ENCODE measurements at places on chromosomes 5 and 9.

- no peak for DNase-seq
Measured at GRCh38 chr5:173354645-173355044, 26.4 kb upstream of the STC2 start.

- no peak for DNase-seq
Measured at GRCh38 chr5:52751137-52751536, 36.6 kb upstream of the ITGA1 start.

- no peak for DNase-seq
Measured at GRCh38 chr5:158610051-158610415, 489.7 kb downstream of the EBF1 start.

GRCh38 chr9:98640394-98640793, 68.3 kb downstream of the GABBR2 start:
- DNase-seq, result no peak

DNA sequence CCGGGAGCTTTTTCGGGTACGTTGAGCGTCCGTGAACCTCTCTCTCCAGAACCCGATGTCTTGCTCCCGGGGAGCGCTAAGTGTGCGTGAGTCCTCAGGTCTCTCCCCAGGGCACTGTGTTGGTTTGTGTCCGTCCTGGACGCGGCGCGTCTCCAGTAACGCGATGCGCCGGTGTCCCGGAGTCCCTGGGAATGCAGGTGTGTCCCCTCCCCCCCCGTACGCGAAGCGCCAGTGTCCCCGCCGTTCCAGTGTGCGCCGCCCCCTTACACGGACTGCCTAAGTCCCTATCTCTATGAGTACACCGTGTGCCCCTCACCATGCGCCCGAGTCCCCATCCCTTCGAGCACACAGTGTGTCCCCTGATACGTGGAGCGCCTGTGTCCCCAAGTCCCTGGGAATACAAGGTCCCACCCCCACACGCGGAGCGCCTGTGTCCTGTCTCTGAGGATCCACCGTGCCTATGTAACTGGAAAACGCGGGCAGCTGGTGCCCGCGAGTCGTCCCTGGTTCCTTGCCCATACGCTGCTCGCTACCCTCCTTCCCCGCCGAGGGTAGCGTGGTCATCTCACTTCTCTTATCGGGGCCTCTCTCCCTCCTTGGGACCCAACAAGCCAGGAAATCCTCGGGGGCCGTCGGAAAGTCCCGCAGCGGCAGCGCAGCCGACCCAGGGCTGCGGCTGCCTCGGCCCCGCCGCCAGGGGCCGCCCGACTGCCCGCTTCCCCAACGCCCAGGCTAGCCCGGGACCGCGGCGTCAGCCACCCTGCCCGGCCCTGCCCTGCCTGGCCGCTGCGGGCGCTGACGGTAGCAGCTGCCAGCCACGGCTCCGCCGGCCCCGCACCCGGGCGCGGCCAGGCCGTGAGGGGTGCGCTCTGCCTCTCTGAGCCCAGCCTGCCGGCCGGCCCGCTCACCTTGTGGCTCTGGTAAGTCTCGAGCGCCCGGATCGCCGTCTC, 709 bp downstream of the ELL2 start:
- peak; percentile 4 for DNase-seq

DNA sequence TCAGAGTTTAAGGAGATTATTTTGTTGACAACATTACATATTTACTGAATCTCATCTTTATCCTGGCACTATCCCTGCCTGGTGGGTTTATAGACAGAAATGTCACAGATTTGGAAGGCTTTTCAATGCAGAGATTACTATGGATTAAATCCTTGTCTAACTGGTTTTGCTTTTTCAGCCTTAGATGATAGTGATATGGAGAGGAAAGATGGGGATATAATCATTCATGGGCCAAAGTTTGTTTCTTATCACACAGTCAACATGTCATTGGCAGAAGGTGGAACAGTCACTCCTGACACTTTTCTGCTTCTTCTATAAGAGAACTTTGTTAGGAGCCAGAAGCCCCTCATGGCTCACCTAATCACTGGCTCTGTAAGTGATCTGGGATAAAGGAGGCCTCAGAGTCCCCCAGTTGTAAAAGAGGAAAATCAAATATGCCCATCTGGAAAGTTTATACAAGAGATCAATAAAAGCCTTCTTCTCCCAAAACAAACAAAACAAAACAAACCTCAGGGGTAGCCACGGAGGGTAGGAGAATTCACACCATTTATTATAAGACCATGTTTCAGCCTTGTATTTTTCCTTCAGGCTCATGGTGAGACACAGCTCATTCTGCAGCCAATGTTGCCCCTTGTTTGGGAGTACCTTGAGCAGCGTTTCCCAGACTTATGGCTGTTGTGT, 101.2 kb downstream of the PCSK1 start:
- DNase-seq, result no peak

- DNase-seq, result no peak
Measured at GRCh38 chr5:126963822-126964375, 66.5 kb downstream of the MARCHF3 start.

DNA sequence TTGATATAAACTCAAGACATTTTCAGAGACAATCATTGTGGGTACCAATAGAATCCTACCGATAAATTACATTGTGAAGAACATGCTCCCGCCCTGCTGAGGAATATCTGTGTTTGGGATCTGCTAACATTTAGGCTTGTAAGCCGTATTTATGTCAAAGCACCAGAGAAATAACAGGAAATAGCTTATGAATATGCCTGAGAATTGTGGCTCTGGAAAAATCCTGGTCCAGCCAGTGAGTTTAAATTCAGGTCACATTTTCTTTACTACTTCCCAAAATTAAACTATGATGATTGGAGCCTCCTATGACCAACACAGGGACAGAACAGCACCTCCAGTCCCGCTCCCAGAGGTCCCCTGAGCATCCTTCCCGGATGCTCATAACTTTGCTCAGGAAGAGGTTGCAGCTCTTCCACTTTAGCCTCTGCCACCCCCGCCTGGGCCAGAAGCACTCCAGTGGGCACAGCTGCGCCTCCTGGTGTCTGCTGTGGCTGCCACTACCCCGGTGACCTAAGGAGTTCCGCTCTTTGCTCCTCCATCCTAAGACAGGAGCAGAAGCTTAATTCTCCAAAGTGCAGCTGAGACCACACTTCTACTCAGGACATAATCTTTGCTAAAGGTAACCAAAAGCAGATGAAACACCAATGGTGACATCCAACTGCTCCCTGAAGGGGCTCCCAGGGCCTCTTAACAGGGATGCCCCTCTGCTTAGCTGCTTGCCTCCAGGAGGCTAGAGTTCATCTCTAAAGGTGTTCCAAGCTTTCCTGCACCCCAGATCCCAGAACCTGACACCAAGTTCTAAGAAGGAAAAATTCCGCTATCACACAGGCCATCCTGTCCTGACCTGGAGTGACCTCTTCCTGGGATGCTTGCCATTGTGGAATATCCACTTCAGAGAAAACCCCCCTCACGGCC, 58.8 kb downstream of the SLC1A1 start:
- DNase-seq, result no peak

GRCh38 chr9:73269430-73270101, 117.9 kb downstream of the ANXA1 start:
- DNase-seq, result peak; percentile 6

DNA sequence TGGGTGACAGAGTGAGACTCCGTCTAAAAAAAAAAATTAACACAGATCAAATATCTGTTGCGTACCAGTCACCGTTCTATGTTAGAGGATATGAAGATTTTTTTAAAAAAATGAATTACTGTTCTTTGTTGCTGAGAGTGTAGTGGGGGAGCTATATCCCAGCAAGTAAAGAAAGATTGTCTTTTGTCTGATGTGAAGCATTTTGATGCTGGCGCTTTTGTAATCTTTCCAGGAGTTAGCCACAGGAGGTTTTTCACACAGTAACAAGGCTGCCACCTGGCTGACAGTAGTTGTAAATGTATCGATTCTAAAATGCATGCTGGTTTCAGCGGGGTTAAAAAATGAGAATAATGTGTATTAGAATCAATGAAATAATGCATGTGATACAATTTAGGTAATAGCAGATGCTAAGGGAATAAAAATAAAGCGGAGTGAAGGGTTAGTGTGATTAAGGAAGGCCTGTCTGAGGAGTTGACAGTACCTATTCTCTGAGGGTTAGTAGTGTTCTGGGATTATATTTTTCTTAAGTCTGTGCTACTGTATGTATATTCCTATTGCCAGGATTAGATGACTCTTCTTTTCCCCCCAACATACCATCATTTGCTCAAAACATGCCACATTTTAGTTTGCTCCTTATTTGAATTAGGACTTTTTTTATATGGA, 3.4 kb downstream of the LMNB1 start:
- DNase-seq, result no peak

GRCh38 chr5:180162304-180162661, 46.7 kb downstream of the RASGEF1C start:
- no peak for DNase-seq

DNA sequence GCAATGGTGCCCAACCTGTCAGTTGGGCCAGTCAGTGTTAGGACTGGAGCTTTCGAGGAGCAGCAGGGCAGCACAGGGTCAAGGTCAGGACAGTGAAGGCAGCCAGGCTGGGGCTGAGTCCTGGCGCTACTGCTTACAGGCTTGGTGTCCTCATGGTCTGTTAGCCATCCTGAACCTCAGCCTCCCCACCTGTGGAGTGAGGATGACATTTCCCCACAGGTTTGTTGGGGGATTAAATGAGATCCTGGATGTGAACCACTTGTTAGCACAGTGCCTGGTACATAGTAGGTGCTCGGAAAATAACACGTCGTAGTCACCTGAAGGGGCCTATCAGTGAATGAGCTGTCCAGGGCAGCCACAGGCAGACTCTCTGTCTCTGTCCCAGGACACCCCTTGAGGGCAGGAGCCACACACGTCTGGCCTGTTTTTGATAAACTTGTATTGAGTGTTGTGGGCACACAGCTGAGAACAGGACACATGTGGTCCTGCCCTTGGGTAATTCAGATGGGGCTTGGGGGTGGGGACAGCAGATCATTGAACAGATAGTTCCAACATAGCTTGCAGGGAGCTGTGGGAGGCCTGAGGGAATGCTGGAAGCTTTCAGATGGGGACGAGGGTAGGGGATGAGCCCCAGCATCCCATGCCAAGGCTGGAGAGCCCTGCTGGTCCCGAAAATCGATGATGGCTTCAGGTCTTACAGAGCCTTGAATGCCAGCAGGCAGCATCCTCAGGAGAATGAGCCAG, 69.3 kb downstream of the AMBP start:
- no peak for DNase-seq

- DNase-seq, result no peak
Measured at GRCh38 chr9:92659601-92660000, 10.3 kb downstream of the IPPK start.

GRCh38 chr5:127203818-127204217, 86.8 kb upstream of the MEGF10 start:
- DNase-seq, result no peak

DNA sequence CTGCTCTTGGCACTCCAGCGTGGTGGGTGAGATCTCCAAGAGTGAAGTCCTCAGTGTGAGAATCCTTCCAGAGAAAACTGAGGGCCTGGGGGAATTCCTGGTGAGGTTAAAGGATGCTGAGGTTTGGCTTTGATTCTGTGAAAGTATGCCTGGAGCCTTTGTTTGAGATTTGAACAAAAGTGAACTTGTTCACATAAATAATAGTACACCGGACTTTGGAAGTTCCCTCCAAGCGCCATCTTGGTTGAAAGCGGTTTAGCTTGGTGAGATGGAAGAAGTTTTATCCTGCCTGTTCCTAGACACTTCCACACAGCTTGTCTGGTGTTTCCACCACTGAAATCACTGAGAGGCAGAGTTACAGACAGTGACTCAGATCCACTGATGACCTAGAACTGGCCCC, 286.4 kb downstream of the NTRK2 start:
- DNase-seq, result no peak

DNA sequence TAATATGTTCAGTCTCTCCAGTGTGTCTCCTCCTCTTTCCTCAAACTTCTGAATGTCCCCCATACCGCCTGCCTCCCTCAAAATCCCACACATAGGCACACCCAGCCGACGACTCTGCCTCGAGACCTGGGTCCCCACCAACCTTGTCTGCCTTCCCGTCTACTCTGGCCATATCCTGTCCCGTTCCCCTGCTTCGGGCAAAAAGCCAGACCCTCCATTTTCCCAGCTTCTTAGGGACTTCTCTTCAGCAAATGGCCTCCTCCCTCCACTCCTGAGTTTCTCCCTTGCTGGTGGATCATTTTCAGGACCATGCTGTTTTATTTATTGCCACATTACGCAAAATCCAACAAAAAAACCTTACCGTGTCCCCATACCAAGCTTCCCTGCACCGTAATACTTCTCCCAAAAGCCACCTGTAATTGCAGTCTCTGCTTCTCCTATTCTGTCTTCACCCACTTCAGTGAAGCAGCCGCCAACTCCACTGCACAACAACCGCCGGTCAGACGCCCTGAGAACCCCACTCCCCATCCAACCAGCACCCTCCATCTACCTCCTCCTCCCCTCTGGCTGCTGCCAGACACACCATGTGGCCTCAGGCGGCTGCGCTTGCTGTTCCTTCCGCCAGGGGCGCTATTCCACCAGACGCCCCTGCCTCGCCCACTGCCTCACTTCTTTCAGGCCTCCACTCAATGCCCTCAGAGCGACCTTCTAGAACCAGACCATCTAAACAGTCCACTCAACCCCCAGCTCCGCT, 117.0 kb downstream of the TRPM6 start:
- no peak for DNase-seq

DNA sequence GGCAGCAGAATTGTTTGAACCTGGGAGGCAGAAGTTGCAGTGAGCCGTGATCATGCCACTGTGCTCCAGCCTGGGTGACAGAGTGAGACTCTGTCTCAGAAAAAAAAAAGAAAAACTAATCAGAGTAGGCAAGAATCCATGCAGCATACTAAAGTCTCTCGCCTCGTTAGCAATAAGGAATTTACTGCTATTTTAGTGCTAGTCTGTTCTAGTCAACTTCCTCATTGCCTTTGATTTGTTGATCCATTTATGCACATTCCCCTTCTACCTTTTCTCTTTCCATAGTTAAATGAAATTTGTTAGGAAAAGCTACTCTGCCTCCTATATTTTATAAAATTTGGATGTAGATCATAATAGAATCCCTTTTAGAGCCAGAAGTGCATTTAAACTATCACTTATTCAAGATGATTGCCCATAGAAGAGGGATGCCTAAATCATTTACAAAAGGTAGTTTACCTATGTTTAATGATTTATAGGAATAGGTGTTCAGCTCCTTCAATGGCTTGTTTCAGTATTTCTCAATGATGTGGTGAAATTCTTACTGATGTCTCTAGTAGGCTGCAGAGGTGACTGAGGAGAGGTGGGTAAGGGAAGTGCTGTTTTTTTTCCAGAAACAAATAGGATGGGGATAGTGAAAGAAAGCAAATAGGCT, 1.9 kb downstream of the LRRC19 start:
- DNase-seq, result no peak
